Anterior cingulate cortex (tissue), 58 donors: ENCODE measurements at places on chromosomes 16 and 17.

- no peak for DNase-seq
Measured at GRCh38 chr16:79213214-79213613, 387.3 kb downstream of the MAF start.

- DNase-seq, result no peak
Measured at GRCh38 chr17:74704544-74704943, 8.2 kb downstream of the CD300LF start.

DNA sequence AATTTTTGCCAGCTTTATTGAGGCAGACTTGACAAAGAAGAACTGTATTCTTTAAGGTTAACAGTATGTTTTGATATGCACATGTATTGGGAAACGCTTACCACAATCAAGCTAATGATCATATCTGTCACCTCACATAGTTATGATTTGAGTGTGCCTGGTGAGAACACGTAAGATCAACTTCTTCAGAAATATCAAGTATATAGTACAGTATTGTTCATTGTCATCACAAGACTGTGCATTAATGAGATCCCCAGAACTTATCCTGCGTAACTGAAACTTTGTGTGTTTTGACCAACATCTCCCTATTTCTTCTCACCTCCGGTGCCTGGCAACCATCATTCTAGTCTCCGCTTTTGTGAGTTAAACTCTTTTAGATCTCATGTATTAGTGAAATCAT is 756.4 kb upstream of the EEF2KMT start:
- DNase-seq, result no peak

DNA sequence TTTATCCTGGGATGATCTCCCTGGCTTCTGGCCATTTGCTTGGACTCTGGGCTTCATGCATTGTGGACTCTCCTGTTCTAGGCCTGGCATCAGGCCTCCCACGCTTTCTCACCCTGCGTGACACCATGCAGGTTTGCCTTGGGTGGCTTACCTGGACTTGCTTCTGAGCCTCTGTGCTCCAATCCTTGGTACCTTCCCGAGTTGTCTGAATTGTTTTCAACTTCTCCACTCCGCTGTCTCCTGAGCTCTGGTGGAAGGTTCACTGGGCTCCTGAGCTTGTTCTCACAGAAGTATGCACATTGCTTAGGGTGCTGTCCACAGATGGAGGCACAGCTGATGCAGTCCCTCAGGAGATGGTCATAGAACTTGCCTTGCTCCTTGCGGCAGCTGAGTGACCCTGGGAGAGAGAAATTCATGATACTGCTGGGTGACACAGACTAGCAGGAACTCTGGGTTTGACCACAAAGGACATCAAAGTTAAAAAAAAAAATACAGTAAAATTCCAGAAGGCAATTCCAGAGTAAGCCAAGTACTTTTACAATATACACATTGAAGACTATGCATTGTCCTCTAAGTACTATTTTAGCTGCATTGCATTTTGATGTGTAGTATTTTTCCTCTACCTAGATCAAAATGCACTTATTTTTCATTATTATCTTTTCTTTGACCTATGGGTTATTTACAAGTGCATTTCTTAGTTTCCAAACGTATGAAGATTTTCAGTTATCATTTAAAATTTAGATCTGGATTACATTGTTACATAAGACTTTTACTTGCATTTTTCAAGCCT is 23.1 kb downstream of the TNFRSF13B start:
- DNase-seq, result no peak

- DNase-seq, result no peak
Measured at GRCh38 chr17:68356520-68356919, 65.2 kb downstream of the ARSG start.

DNA sequence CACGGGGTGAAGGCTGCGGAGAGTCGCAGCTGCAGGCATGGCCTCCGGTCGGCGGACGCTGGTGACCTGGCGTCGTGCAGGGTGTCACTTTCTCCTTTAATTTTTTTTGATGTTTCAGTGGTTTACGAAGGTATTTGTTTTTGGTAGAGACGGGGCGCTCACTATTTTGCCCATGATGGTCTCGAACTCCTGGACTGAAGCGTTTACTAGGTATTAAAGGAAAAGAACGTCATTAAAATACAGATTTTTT is 17.1 kb downstream of the ZNF213 start:
- DNase-seq, result no peak
